ENCODE measurements at places on chromosomes 7 and 10.

- no peak for DNase-seq
These were observed 1.7 kb upstream of the VGF start for GRCh38 chr7:101166909-101167644.

DNA sequence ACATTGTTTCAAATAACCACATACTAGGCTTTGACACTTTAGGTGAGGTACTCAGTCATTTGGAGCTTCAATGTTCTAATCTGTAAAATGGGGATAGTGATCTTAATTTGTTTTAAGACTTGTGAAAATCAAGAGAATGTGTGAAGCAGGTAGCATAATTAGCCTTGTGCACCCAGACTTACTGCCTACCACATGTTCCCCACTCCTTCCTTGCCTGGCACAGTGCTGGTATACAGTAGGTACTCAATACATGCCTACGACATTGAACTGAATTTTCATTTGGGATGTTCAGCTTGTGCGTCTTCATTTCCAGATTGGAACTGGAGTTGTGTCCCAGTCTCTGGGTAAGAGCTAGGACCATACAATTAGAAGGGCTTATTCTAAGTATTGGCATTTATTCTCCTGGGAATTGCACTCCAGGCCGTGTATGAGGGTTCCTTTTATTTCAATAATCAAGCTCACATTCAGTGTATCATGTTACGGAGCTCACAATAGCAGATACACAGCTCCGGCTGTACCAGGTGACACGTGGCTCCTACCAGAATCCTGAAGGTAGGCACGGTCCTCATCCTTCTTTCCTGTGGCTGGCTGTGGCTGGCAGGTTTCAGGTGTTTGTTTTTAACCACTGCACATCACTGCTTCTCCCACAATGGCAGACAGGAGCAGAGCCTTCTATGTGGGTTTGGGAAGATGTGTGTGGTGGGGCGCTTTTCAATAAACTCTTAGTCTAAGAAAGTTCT lies 109.4 kb upstream of the PDCD4 start:
- DNase-seq: no peak

- DNase-seq: no peak
These were observed 20.1 kb downstream of the SFR1 start for GRCh38 chr10:104142081-104142480.

DNA sequence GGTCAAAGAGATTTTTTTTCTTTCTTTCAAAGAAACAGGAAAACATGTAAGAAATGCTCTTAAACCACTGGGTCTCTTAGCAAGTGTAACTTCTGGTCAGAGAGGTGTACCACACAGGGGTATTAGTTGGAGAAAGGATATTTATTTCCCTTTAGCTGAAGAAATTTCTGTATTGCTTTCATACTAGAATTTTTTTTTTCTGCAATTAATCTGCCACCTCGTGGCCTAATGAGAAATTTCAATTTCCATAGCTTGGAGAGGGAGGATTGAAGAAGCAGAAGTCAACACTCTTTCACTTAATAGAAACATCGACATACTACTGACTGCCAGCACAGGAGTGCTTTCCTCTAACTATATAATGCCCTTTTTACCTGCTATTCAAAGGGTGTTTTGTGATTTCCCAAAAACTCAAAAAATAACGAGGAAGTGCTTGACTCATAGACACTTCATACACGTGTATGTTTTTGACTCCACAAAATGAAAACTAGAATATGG lies 177.6 kb upstream of the NAMPT start:
- DNase-seq: no peak

DNA sequence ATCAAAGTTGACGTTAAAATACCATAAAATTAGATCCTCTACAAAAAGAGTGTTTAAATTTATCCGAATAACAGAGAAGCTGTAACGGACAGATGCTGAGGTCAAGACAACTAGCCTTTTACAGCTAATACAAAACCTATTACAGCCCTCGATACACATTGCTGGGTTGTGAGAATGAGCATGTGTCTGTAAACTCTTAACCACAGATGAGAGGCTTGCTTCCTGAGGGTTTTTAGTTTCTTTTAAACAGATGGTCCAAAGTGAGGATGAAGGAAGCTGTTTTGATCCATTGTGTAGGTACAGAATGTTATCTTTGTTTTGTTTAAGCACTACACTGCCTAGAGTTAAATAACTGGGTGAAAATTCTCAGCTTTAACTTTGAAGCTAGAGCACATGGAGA lies 578.2 kb downstream of the PARD3 start:
- DNase-seq: no peak

DNA sequence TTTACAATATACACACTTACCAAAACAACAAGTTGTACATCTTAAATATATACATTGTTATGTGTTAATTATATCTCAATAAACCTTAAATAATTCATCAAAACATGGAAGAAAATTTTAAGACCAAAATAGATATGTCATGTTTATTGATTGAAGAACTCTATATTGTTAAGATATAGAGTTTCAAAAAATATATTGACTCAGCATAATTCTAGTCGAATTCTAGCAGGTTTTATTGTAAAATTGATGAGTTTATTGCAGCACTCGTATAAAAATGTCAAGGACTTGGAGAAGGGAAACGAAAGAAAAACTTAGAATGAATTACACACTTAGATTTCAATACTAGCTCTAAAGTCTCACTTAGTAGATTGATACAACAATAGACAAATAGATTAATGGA lies 575.4 kb upstream of the SORCS1 start:
- no peak for DNase-seq

- peak; percentile 16 for DNase-seq
These were observed 561 bp downstream of the SHTN1 start for GRCh38 chr10:117004227-117005025.

DNA sequence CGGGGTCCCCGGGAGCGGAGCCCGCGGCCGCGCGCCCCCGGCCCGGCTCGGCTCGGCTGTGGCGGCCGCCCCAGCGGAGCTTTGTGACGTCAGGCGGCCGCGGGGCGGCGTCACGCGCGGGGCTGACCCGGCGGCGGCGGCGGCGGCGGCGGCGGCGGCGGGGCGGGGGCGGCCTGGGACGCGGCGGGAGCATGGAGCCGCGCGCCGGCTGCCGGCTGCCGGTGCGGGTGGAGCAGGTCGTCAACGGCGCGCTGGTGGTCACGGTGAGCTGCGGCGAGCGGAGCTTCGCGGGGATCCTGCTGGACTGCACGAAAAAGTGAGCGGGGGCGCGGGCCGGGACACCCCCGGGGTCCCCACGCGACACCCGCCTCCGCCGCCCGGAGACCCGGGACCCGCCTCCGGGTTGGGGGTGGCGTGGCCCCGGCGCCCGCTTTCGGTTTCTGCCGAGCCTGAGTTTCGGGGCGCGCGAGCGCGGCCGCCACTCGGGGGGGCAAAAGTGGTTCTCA lies at the start of gene PWWP2B:
Gene PWWP2B, plus strand, starts transcription at position 165 of the 506 bp plus-strand sequence. Its CDS starts 27 bp downstream, at position 192.
- DNase-seq: no peak

GRCh38 chr10:1620803-1621202 lies 116.5 kb downstream of the ADARB2 start:
- no peak for DNase-seq

DNA sequence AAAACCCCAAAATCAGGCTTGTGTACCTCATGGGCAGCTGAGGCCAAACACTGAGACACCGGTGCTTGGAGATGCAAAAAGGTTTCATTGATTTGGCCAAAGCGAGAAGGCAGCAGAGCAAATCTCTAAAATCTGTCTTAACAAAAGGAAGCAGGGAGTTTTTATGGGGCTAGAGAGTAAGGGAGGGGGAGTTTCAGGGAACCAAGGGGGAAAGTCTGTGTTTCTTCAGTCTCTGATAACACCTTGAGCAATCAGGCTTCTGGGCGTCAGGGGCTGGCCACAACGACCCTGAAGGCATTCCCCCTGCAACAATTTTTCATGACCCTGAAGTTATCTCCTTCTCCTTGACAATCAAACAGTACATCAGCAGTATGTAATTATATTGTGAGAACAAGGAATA lies 2.7 kb upstream of the ZNF786 start:
- DNase-seq: no peak

DNA sequence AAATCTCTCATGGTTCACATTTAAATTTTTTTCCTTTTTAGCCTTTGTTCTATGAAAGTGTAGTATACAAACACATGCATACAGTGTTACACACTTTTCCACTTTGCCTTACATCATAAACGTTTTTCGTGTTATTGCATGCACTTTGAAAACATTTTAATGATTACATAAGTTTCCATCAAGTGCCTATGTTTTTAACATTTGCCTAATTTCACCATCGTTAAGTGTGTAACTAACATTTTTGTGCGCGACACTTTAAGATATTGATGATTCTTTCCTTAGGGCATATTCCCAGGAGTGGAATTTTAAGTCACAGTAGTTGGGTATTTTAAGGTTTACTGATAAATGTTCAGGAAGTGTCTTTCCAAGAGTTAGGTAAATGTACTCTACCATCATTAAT lies 1.5 kb upstream of the FRAT2 start:
- no peak for DNase-seq

DNA sequence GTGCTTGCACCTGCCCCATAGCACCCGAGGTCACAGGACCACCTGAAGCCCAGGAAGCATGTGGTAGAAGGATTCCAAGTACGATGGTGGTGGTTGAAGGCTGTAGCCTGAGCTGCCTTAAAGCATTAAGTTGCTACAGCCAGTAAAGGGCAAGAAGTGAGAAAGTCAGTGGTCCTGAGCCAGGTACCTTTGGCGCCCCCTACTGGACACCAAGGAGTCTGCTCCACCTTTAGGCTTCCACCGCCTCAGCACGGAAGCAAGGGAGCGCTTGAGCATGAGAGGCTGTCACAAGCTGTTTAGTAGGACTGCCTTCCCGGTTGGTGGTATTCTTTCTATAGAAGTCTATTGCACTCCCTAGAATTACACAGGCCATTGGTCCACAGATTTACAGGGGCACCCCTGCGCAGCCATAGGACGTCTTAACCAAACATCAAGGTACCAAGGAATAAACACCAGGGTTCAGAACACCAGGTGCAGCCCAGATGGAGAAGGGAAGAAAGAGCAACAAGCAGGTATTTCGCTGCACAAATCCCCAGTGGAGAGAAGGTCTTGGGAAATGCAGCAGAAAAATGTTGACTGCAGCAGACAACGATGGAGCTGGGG lies 2.2 kb downstream of the CRTAC1 start:
- DNase-seq: no peak

DNA sequence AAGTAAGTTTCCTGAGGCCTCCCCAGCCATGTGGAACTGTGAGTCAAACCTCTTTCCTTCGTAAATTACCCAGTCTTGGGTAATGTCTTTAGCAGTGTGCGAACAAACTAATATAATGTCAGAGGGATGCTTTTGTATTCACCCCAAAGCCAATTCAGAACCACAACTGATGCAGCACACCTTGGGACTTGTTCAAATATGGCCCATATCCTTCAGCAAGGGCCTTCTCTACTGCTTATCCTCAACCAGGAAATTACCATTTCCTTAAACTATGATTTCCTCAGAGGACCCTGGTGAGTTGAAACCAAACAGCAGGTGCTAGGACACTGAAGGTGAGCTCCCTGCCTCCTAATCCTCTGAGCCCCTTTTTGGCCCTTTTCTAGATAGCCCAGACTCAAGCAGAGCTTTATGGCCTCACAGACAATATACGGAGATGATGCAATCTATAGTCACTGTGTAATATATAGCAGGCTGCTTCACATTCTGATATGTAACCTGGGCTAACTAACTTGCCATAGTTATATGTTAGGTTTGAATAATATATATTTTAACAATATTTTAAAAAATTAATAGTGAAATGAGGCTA lies 15.2 kb downstream of the SRI start:
- DNase-seq: no peak

DNA sequence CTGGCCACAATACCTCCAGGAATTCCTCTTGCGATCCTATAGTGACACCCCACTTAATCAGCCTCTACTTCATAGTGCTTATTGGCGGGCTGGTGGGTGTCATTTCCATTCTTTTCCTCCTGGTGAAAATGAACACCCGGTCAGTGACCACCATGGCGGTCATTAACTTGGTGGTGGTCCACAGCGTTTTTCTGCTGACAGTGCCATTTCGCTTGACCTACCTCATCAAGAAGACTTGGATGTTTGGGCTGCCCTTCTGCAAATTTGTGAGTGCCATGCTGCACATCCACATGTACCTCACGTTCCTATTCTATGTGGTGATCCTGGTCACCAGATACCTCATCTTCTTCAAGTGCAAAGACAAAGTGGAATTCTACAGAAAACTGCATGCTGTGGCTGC lies 56.8 kb downstream of the GPR141 start:
- no peak for DNase-seq

GRCh38 chr10:121811386-121811785 lies 116.4 kb downstream of the ATE1 start:
- no peak for DNase-seq

DNA sequence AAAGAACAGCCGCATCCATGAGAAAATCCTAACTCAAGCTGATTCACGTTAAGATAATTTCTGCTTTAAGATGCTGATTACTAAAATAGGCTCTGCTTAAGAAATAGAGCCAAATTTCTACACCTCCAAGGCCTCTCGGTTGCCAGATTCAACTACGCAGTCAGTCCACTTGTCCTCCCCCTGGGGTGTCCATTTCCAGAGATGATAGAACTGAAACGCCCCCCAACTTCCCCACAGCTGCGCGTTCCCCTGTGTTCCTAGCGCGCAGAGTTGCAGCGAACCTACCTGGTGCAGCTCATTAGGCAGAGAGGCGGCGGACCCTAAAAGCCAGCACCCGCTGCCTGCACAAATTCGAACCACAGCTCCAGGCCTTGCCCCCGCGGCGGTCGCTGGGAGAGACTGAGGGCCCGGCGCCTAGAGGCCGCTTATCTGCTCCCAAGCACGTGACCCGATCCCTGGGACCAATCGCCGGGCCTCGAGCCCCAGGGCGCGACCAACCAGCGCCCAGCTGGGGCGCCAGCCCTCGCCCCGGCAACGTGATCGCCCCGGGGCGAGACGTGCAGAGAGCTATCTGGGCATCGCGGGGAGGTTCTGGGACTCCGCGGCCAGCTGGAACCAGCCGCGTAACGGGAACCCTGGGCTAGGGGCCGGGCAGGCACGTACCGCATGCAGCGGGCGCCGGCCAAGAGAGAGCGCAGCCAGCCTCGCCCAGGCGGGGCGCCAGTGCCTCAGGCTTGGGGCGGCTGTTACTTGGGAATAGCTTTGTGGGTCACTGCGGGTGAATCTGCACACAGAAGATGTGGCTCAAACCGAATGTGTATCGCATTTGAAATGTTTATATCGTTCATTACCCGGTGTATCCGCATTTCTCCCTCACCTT lies at the start of gene PPP1R3C:
Gene PPP1R3C, minus strand, starts transcription at position 401 of the 880 bp plus-strand sequence. Its CDS starts 102 bp downstream, at position 299.
- peak; percentile 84 for DNase-seq

DNA sequence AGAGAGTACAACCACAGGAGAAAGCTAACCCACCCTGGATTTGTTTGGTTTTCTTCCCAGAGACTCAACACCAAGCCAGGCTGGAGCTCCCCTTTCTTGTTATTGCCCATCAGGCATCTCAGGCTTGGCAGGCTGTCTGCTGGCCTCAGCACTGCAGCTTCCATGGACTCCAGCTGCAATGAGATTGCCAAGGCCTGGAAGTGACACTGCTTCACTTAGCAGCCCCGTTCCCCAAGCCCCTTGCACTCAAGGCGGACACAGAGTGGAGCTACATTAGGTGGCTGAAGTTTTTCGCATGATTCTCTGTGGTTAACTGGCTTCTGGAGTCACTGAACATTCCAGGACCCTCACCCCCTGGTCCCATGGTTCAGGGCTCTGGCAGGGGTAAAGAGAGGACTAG lies 163.1 kb upstream of the GDF10 start:
- DNase-seq: no peak

- no peak for DNase-seq
These were observed 58.7 kb downstream of the CREB3L2 start for GRCh38 chr7:137943132-137943551.
